ENCODE measurements at places on chromosomes 5 and 9.
A peak's percentile ranks its signal among the peaks of the same experiment; 100 is the strongest.

GRCh38 chr5:154284433-154284832, 93.9 kb downstream of the GALNT10 start:
- no peak for DNase-seq

- DNase-seq: no peak
Observed at GRCh38 chr5:172607213-172607793, 33.8 kb upstream of the NEURL1B start.

DNA sequence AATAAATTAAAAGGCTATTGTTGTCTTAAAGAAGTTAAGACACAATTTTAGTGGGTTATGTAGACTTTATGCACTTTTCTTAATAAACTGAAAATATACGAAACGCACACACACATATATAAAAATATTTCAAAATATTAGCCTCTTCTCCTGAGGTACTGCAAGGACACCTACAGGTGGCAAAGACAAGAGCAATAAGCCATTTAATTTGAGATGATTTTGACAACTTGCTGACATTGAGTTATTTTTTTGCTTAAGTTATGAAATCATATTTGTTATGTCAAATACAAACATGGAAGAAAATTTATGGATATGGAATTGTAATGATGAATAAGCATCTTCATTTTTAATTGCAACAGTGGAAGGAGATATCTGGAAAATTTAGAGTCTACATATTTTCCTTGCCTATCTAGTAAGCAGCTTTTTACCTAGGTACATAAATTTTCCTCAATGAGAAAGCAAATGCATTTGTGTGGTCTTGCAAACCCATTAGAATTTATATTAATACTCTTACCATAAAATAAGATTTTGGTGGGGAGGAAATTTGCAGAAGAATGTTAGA, 301.6 kb downstream of the ISL1 start:
- no peak for DNase-seq

DNA sequence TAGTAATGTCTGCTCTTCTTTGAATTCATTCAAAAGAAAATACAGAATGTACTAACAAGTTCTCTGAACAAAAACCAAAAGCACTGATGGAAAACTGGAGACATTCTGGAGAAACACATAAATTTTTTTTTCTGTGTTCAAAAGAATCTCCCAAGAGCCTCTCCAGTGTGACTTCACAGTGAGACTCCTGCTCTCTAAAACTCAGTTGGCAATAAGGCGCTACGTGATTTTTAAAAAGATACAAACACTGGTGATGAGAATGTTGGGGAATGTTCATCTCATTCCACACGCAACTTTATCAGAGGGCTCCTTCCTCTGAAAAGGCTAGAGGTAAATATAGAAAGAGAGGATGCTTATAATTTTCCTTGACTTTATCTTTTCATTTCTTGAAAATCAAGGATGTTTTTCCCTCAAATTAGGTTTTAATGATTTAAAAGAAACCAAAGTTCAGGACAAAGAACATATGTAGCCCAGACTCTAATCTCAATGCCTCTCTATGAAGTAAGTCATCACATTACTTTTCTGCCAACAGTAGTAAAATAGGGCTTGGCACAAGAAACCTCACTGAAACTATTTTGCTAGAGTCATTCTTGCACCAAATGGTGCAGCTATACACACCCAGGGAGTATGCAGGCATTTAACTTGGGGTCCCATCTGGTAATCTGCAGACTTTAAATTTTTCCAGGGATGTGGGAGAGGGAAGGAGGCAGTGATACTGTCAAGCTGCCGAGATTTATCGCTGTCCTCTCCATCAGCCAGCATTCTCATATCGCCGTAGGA, 12.9 kb upstream of the AOPEP start:
- DNase-seq: no peak

DNA sequence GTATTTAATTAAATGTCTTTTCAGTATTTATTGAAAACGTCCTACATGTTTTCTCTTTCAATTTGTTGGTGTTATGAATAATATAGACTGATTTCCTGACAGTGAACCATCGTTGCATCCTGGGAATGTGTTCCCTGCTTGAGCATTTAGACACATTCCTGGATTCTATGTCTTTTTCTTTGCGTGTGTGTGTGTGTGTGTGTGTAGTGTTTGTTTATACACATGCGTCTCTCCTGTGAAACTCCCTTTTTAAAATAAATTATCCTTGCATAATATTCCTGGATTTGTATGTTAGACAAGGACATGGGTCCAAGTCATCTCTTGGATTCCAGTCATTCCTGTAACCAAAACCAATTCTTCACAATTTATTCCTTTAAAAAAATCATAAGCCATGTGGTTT, 153.4 kb downstream of the HSPA4 start:
- DNase-seq: no peak

GRCh38 chr5:110371011-110371724, 355.3 kb downstream of the TMEM232 start:
- DNase-seq: no peak

- peak; percentile 44 for DNase-seq
Observed at GRCh38 chr9:70111042-70111602, 67.5 kb downstream of the MAMDC2 start.

Measured in non-pigmented ciliary epithelial cell (primary cell).